ENCODE measurements at places on chromosomes 4 and X. TPM values are rescaled to one million over a fixed set of nuclear protein-coding genes. Genes with fewer than 3 reads are reported as not detected.

GRCh38 chr4:66187175-66187720, 517.0 kb upstream of the EPHA5 start:
- H3K4me1 ChIP-seq = no peaks in the 10 kb centered on the region
- no peaks in the 10 kb centered on the region for H3K36me3 ChIP-seq
- no peak for DNase-seq
- no peak overlapping the region for H3K27ac ChIP-seq
- no peak overlapping the region for H3K4me3 ChIP-seq

GRCh38 chrX:150234126-150234525, 129.0 kb upstream of the MAMLD1 start:
- no peak for DNase-seq
- H3K36me3 ChIP-seq = no peaks in the 10 kb centered on the region
- no peak overlapping the region for H3K4me3 ChIP-seq
- H3K4me1 ChIP-seq = no peaks in the 10 kb centered on the region
- H3K27me3 ChIP-seq = no peaks in the 10 kb centered on the region

GRCh38 chr4:8606476-8606875, 13.9 kb downstream of the CPZ start:
- no peaks in the 10 kb centered on the region for H3K27me3 ChIP-seq
- H3K36me3 ChIP-seq = no peaks in the 10 kb centered on the region
- no peak overlapping the region for H3K27ac ChIP-seq
- DNase-seq = no peak
- H3K4me3 ChIP-seq = no peak overlapping the region
- H3K4me1 ChIP-seq = no peaks in the 10 kb centered on the region

GRCh38 chr4:41022116-41022515, 192.2 kb downstream of the APBB2 start:
- H3K4me3 ChIP-seq = no peak overlapping the region
- no peaks in the 10 kb centered on the region for H3K4me1 ChIP-seq
- H3K27ac ChIP-seq = no peak overlapping the region
- DNase-seq = no peak

The TNIP3 gene
- total RNA-seq = not detected

The DGAT2L6 gene
- not detected for total RNA-seq

The ARHGAP4 gene
- 225 TPM for total RNA-seq

Measured in Panc1 (cell line).